NCI-H2081 treated with DMSO at 0.1 percent for 48 hours (cell line): ENCODE measurements at places on chromosomes 7 and 10.

DNA sequence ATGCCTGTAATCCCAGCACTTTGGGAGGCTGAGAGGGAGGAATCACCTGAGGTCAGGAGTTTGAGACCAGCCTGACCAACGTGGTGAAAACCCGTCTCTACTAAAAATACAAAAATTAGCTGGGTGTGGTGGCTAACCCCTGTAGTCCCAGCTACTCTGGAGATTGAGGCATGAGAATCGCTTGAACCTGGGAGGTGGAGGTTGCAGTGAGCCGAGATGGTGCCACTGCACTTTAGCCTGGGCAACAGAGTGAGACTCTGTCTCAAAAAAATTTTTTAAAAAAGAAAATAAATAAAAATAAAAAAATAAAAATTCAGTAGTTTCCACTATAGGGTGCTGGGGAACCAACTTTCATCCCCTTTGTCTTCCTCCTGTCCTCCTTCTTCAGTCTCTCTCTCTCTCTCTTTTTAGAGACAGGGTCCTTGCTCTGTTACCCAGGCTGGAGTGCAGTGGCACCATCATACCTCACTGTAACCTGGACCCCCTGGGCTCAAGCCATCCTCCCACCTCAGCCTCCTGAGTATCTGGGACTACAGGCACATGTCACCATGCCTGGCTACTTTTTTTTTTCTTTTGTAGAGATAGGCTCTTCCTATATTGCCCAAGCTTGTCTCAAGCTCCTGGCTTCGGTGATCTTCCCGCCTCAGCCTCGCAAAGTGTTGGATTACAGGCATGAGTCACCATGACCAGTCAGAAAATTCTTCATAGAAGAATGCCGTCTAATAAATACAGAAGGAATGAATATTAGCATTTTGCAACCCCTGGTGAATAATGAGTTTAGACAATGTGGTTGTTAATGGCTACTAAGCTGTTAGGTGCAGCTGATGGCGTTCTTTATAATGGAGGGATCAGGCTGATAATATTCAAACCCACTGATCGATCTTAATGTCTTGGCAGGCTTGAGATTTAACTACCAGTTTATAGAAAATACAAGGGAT lies 20.6 kb downstream of the RBM20 start:
- DNase-seq = no peak

DNA sequence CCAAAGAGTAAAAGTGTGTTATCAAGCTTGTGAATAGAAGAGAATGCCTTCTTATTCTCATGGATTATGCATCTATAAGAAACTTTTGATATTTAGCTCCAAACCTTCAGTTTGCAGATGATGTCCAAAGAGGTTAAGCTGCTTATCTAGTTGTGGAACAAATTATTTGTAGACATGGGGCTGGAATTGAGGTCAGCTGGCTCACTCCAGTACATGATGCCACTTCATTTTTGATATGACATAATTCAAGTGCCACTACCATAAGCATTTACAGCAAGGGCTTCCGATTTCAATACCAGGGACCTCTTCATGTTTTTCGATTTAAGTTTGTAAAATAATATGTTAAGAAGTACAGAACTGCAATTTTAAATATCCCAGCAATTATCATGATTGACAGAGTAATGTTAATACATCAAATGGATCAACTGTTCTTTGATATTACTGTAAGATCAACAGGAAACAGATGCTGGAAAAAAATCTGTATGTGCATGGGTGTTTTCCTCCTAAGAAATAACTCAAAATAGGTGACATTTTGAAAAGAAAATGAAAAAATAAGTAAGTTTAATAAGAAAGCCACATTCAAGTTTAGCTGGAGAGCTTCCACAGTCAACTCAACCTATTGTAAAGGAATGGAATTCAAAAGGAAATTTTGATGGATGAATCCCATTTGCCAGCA lies 12.7 kb downstream of the FAM3C start:
- no peak for DNase-seq

DNA sequence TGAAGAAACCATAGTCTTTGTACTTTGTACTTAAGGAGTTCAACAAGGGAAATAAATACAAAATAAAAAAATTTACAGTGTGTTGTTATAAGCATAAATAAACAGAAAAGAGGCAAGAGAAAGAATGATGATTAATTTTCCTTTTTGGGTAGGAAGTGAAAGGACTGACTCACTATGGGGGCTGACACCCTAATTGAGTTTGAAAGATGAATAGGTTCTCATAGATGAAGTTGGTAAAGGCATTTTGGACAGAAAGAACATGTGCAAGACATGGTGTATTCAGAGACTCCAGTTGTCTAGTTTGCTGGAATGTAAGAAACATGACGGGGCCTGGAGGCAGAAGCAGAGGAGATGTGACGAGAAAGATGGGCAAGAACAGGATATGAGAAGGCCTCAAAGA lies 83.7 kb downstream of the VPS50 start:
- DNase-seq = no peak

- no peak for DNase-seq
Observed at GRCh38 chr10:6713120-6713519, 133.0 kb upstream of the PRKCQ start.

DNA sequence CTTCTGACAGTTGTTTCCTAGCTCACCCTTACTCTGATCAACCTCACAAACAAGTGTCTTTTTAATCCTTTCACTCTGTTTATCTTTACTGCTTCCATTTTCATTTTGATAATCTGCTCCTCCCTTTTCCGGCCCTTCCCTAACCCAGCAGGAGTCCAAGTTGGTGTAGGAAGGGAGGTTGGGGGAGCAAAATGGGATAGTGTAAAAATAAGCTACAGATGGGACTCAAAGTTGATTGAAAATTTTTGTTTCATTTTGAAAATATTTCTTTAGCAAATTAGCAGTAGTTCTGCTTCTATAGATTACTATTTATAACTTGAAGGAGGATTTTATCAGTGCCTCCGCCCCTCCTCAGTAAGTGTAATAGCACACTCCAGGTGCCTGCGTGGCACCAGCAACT lies 112.0 kb downstream of the WNT2 start:
- no peak for DNase-seq

- DNase-seq = no peak
Observed at GRCh38 chr10:28806951-28807759, 129.8 kb downstream of the BAMBI start.

- no peak for DNase-seq
Observed at GRCh38 chr7:128881458-128882125, 18.9 kb downstream of the ATP6V1F start.

DNA sequence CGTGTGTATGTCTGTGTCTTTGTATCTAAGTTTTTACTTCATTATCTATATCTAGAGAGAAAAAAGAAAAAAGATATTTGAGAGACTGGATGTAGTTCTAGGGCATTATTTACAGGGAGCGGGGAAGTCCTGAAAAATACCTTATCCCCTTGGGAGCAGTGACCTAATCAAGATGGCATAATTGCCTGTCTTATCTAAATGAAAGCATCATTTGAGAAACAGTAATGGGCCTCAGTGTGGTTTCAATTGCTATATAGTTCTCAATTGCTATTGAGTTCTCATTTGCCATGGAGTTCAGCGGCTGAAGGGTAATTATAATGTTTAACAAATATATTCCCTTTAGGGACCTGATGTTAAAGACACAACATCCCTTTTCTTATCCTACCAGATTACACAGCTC lies 216.5 kb downstream of the PLXNA4 start:
- no peak for DNase-seq

DNA sequence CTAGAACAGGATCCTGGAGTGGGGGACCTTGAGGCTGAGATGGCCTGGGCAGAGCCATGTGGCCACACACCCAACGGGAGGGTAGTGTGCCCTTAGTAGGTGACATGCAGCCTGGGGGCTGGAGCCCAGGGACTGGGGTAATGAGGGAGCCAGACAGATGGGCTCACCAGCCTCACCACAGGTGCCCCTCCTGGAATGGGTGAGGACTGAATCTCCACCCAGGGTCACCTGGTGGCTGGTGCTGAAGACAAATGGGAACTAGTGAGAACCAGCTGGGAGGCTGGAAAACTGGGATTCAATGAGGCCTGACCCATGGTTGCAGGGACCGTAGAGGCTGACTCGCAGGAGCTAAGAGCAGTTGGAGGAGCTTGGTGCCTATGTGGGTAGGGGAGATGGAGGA lies 6.1 kb downstream of the ZP3 start:
- no peak for DNase-seq

- DNase-seq = no peak
Observed at GRCh38 chr7:155466814-155467733, 9.1 kb downstream of the EN2 start.

- no peak for DNase-seq
Observed at GRCh38 chr10:84230359-84230758, 5.0 kb upstream of the LRIT2 start.

DNA sequence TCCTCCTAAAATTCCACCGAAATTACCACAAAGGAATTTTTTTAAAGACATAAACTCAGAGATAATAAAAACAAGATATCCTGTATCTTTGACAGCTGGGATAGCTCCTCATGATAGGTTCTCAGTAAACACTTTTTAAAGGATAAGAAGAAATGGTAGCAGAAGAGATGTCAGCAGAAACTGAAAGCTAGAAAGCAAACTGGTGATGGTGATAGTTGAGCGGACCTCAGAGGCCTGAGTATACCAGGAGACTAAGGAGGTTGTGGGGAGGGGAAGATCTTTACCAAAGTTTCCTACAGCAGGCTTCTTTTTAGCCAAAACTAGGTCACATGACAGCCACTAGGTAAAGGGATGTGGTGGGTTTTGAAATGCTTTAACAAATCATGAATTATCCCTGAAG lies 22.5 kb downstream of the PCGF5 start:
- no peak for DNase-seq

GRCh38 chr7:18445483-18445882 lies 50.1 kb upstream of the HDAC9 start:
- DNase-seq = no peak

GRCh38 chr7:35448486-35448885 lies 194.6 kb upstream of the TBX20 start:
- no peak for DNase-seq

DNA sequence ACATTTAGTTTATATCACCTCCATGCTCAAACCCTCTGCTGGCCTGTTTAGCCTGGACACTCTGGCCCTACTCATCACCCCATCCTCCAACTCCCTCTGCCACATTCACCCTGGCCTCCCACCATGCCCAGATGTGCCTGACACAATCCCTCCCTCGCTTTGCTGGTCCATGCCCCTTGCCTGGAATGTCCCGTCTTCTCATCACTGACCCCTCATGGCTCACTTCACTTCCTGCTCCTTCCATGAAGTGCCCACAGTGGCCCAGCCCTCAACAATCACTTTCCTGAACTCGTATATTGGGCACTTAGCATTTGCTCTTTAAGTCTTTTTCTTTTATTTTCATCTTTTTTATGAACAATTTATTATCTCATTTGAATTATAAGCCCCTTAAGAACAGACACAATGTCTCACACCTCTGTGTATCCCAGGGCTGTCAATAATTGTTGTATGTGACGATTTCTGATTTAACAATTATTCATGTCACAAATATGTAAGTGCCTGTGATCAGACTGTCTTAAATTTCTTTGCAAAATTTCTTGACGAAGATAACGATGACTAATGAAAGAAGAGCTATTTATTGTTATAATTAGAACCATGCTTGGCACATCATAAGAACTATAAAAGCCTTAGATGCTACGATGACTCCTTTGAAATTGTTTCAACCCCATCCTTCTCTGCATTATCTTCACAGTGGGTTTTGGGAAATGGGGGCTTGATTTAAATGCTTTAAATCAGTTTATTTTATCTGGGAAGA lies 209.9 kb upstream of the YAE1 start:
- no peak for DNase-seq

DNA sequence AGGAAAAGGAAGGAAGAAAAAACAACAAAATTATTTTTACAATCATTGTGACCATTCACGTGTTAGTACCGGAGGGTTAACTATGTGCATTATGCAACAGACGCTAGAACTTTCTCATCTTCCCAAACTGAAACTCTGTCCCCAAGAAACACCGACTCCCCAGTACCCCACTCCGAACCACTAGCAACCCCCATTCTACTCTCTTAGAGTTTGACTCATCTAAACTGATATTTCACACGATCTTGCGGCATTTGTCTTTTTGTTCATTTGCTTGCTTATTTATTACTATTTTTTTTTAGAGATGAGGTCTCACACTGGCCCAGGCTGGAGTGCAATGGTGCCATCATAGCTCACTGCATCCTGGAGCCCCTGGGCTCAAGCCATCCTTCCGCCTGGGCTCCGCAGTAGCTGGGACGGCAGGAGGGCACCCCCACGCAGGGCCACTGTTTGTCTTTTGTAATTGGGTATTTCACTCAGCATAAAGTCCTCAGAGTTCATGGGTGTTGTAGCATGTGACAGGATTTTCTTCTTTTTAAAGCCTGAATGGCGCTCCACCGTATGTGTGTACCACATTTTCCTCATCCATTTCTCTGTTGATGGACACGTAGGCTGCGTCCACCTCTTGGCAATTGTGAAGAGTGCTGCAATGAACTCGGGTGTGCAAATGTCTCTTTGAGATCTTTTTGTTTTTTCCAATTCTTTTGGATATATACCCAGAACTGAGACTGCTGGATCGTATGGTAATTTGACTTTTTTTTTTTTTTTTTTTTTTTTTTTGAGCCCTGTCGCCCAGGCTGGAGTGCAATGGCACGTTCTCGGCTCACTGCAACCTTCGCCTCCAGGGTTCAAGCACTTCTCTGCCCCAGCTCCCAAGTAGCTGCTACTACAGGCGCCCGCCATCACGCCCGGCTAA lies 9.5 kb downstream of the MNX1 start:
- DNase-seq = no peak

- DNase-seq = no peak
Observed at GRCh38 chr7:130294314-130294713, 1.4 kb downstream of the CPA4 start.

DNA sequence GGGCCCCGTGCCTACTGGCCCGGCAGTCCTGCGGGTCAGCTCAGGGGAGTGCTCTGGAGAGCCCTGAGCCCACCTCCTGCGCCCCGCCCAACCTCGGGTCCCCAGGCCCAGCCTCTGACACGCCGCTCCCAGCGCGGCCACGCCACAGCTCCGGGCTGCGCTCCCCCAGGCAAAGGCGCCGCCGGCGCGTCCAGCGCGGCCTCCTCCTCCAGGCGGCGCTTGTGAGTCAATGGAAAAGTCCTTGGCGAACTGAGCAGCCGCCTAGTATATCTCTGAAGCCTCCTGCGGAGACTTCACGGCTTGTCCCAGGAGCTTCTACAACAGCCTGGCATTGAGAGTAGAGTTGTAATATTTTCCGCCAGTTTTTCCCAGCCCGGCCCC lies 29.5 kb upstream of the BMS1 start:
- no peak for DNase-seq

DNA sequence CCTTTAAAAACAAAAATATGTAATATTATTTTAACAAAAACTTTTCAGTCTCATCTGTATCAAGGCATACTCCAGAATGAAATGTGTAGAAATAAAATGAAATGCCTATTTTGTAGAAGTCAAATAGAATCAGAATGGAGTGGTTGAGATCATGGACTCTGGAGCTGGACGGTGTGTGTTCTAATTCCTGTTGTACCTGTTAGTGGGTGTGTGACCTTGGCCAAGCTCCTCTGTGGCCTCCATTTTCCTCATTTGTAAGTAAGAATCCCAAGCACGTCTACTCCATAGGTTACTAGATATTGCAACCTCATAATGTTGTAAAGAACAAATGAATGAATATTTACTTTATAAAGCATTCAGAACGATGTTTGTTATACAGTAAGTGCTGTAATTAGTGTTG lies 74.9 kb downstream of the HDAC9 start:
- peak; percentile 69 for DNase-seq
